Smooth muscle cell of the pulmonary artery (primary cell): ENCODE measurements at places on chromosomes 4 and X. TPM values are rescaled to one million over a fixed set of nuclear protein-coding genes. Genes with fewer than 3 reads are reported as not detected.

Gene NXF2B
- total RNA-seq, result not detected in 2 replicates

Gene GRK4
- total RNA-seq, result 5.7 and 6.8 TPM in 2 replicates

Gene ALB
- not detected in 2 replicates for total RNA-seq

Gene RHOXF1
- total RNA-seq, result not detected in 2 replicates

Gene RASSF6
- 0.03 TPM in 1 of 2 replicates, not detected in the other for total RNA-seq

Gene GLOD5
- not detected in 2 replicates for total RNA-seq

Gene MFAP3L
- 7.2 and 14.3 TPM in 2 replicates for total RNA-seq

Gene BRS3
- not detected in 2 replicates for total RNA-seq

Gene MAP7D3
- total RNA-seq, result 11.8 and 14.9 TPM in 2 replicates

Gene SOWAHB
- 0.03 TPM in 1 of 2 replicates, not detected in the other for total RNA-seq

Gene RHOXF2
- not detected in 2 replicates for total RNA-seq

Gene PIR
- total RNA-seq, result 14.0 and 14.1 TPM in 2 replicates

Gene ZNF185
- total RNA-seq, result 4.8 and 10.7 TPM in 2 replicates

Gene MAGEB17
- total RNA-seq, result not detected in 2 replicates

Gene HMGN5
- total RNA-seq, result 0.50 and 0.91 TPM in 2 replicates

Gene CT55
- total RNA-seq, result not detected in 2 replicates

Gene NKX3-2
- total RNA-seq, result 0.13 TPM in 1 of 2 replicates, not detected in the other
